ENCODE measurements at places on chromosomes 5 and 9.

DNA sequence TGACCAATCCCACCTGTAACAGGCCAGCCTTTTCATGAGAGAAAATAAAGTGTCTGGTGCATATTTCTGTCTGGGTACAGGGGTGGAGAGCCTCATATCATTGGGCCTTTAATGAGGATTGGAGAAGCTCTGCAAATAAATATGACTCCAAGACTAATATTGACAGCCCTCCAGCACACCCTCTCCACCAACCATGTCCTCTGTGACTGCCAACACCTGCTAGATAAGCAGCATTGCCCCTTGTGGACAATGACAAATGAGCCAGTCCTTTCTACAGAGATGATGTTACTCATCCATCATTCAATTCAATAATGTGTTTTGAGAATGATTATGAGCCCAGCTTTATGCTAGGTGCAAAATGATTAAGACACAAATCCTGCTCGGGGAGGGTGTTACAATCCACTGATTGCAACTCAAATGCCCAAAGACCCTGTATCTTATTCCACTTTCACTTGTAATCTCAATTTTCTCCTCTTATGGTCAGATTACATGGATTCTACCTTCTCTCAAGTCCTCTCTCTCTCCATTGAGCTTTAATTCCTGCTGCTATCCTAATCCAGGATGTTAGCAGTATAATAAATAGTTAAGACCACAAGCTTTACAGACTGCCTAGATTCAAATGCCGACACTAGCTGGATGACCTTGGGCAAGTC lies 2.1 kb upstream of the GFRA3 start:
- no peak for DNase-seq

GRCh38 chr5:31811210-31811609 lies 172.3 kb downstream of the PDZD2 start:
- DNase-seq: peak; percentile 94

DNA sequence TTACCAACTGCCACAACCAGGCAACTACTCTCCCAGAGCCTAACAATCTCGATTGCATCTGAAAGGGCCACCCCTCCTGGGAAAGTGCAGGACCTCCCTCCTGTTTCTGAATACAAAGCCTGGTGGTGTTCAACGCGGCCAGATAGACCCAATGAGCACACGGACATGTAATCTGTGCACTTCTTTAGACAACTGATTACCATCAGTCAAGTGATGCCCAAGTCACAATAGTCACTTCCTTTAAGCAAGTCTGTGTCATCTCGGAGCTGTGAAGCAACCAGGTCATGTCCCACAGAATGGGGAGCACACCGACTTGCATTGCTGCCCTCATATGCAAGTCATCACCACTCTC lies 739 bp downstream of the C9orf72 start:
- peak; percentile 80 for DNase-seq

GRCh38 chr9:109134167-109134578 lies 14.4 kb upstream of the TMEM245 start:
- no peak for DNase-seq

DNA sequence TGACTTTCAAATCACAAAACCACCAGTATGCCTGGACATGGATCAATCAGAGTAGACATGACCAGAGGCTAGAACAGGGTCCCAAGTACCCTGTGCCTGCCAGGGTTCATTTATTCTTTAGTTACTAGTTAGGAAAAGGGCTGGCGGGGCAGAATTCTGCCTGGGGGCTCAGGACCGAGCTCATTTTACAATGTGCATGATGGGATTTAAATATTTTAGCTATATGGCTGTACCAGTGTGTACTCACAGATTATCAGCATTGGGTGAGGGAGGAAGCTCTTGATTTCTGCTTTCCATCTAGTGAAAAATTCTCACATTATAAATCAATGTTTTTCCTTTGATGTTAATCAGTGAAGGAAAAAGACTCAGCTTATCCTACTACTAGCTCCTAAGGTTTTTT lies 1511.1 kb downstream of the EFNA5 start:
- no peak for DNase-seq

GRCh38 chr5:125326150-125326510 lies 579.7 kb upstream of the ZNF608 start:
- peak; percentile 87 for DNase-seq

DNA sequence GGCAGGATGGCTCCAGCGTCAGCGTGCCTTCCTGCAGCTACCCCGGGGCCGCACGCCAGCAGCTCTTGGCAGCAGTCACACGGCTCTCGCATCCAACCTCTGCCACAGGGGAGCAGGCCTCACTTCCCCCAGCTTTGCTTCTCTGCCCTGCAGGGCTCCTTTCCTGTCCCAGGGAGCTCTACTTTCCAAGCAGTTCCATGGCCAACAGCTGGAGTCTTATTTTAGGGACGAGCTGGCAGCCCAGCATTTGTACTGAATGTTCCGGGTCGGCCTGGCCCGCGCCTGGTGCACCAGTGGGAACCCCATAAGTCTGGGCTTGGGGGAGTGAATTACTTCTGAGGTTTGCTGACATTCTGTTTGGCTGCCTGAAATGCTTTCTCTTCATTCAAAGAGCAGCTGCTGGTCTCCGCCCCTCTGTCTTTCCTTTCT lies 34.6 kb downstream of the GADD45G start:
- no peak for DNase-seq

GRCh38 chr5:159403906-159404681 lies 73.8 kb upstream of the IL12B start:
- no peak for DNase-seq

GRCh38 chr5:89981021-89981420 lies 428.5 kb downstream of the CETN3 start:
- no peak for DNase-seq

DNA sequence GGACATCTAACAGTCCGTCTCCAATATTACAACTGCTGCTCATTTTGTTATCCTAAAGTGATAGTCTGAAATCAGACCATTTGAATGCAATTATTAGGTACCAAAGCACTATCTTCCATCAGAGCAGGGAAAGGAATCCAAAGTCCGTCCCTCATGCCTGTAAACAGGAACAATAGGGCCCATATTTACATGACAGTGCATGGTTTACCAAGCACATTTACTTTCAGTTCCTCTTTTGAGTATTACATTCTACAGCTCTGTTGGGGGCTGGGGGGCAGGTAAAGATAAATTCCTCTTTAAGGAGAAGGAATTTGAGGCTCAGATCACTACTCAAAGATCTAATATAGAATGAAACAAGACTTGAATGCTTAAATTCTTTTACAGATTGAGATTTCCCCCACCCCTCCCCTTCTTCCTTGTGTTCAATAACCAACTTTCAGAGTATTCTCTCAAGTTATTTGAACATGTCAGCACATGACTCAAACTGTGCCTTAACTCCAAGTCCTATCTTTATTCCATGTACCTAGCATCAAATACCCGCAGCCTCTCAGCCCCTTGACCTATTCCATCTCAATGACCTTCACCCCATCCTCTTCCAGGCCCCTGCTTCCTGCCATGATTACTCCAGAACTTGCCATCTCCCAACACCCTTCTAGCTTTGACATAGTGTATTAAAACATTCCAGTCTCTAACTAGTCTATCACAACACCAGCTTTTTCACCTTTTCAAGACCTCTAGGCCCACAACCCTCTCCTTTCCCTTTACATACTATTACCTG lies 71.0 kb downstream of the BRINP1 start:
- DNase-seq: no peak

- DNase-seq: no peak
These were observed 96.8 kb downstream of the INIP start for GRCh38 chr9:112621018-112621655.

Data from epithelial cell of esophagus (primary cell).